ENCODE measurements at places on chromosomes 12 and 14.
A peak's percentile ranks its signal among the peaks of the same experiment; 100 is the strongest.

- no peak for DNase-seq
Observed at GRCh38 chr12:15427913-15428312, 105.6 kb downstream of the PTPRO start.

- no peak for DNase-seq
Observed at GRCh38 chr12:59036973-59037762, 116.9 kb upstream of the LRIG3 start.

- peak; percentile 23 for DNase-seq
Observed at GRCh38 chr14:36069535-36069900, 107.0 kb downstream of the PTCSC3 start.

- no peak for DNase-seq
Observed at GRCh38 chr12:108821407-108822397, 35.7 kb downstream of the SSH1 start.

GRCh38 chr12:98532687-98533304 lies 17.4 kb downstream of the TMPO start:
- no peak for DNase-seq

DNA sequence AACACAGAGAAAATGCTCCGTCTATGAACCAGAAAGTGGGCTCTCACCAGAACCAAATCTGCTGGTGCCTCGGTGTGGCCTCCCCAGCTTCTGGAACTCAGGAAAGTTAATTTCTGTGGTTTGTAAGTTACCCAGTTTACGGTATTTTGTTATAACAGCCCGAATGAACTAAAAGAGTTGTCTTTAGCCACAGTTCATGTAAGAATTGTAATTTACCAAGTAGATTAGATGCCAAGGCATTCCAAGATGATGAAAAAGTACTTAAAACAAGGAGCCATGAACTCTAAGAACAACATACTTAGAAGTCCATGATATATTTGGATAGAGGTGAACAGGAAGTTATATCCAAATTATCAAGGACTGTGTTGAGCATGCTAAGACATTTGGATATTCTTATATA lies 259.9 kb upstream of the GARIN6 start:
- DNase-seq, result no peak

DNA sequence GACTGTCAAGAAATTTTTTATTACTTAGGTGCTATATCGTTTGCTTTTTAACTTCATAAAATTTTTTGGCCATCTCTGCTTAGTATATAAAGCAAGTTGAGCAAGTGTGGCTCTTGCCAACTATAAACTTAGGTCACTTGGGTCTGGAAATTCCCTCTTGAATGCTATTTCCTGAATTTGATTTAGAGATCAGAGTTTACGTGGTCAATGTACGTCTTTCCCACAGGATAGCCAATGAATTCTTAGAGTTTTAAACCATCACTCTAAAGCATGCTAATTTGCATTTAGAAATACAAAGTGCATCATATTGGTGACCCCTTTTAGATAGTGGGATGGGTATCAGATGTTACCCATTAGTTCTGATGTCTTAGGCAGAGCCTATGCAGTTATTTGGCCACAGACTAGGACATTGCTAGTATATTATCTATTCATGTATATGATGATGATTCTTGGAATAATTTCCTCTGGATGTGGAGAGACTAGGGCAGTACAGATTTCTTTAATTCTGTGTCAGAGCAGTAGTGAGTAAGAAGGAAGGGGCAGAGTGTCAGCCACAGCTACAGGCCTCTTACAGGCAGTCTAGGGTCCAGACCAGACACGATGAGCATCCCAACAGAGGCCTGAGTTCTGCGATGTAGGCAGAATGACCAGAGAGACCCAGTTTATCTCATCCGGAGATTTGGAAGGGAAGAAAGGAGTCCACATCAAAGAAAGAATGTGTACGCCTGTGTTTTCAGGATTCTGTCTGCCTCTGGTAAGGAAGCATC lies 30.3 kb downstream of the SCN8A start:
- no peak for DNase-seq

DNA sequence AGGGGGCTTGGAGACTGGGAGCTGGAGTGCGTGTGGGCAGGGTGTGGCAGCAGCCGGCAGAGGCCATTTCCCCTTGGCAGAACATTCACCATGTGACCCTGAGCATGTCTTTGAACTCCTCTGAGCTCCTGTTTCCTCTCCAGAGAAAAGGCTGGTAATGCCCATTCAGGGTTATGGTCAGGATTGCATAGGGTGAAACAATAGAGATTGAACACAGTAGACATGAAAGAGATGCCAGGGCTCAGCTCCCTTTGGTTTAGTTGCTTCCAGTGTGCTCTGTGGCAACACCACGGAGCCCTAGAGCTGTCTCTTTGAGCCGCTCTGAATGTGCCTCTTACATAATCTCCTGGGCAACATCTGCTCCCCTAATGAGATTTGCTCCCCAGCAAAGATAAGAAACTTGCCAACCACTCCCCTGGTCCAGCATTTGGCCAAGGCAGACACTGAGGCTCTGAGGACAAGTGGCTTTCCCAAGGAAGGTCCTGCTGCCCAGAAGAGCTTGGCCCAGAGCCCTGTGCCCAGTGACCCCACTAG lies 4.6 kb downstream of the IFI27 start:
- DNase-seq, result no peak

- no peak for DNase-seq
Observed at GRCh38 chr14:71168564-71169427, 261.5 kb downstream of the PCNX1 start.

GRCh38 chr12:54749191-54749818 lies 101.1 kb upstream of the DCD start:
- DNase-seq, result peak; percentile 62

DNA sequence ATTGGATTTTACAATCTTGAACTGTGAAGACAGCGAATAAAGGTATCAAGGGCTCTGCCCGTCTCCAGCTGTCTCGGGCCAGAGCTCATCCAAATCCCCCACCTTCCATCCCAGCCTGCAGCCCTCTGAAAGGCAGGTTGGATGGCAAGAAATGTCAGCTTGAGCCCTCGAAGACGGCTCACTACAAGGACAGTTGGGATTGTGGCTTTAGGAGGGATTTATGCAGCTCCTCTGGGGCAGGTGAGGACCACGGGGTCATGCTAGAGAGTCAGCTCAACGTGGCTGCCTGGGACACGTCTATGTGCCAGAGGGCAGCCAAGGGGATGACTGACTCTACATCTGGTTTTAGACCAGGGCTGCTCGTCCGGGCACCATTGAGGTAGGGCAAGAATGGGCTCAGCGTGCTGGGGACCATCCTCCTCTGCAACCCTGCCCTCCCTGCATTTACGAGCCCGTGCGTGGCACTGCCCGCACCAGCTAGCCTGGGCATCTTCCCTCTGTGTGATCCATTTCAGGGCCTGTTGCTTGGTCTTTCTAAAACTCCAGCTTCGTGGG lies 16.2 kb downstream of the MVK start:
- no peak for DNase-seq

DNA sequence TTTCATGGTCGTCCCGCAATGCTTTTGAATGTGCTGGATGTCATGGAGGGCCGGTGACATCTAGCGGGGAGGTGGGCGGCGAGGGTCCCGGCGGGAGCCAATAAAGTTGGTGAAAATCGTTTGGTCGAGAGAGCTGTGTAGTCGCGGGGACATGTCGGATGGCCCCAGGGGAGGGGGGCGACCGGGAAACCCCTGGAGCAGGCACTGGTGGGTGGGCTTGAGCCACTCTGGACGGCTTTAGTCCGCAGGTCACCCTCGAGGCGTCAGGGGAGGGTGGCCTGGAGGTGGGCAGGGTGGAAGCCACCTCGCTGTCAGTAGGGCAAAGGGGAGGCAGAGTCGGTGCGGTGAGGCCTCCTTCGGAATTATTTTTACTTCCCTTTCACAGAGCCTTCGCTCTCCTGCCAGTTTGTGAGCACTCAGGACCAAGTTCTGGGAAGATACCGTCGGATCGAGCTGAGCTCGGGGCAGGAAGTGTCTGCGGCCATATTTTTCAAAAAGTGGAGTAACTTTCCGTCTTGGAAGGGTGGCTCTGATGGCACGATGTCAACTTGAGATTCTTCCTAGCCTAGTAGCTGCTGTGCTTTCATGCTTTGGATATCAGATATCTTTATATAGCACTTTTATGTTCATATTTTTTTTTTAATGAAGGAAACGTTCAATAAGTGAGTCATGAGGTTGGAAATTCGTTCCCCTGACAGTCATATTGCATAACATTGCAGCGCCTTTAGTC lies 28.2 kb downstream of the WBP11 start:
- DNase-seq, result peak; percentile 44

- DNase-seq, result no peak
Observed at GRCh38 chr14:22976620-22977433, 5.5 kb downstream of the AJUBA start.

GRCh38 chr12:1204581-1205121 lies 213.6 kb downstream of the ERC1 start:
- no peak for DNase-seq

- DNase-seq, result no peak
Observed at GRCh38 chr14:50510157-50510556, 22.2 kb downstream of the MAP4K5 start.

GRCh38 chr12:111645433-111645832 lies 40.3 kb downstream of the BRAP start:
- DNase-seq, result no peak

- DNase-seq, result no peak
Observed at GRCh38 chr12:5864301-5864700, 80.8 kb downstream of the ANO2 start.

DNA sequence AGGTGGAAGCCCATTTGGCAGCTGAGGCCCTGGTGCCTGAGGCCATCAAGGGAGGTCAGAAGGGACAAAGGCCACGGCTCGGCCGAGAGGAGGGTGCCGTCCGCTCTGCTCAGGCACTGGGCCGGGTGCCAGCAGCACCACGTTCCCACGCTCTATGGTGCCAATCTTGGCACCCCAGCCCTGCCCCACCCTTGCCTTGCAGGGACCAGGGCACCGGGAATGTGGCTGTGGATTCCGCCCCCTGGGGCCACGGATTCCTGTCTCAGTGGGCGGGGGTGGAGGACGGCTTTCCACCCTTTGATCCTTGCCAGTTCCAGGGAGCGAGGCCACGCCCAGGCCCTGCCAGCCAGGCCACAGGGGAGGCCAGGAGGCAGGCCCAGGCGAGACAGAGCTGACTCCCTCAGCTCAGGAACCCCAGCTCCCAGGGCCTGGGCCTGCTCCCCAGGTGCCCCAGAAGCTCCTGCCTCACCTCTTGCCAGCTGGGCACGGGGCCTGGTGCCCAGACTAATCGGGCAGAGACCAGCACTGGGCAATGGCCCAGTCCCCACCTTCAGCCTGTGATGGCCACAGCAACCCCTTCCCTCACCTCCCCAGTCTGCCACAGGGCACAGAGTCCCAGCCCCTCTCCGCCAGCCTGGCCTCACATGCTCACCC lies 26.4 kb upstream of the GPR132 start:
- DNase-seq, result no peak

DNA sequence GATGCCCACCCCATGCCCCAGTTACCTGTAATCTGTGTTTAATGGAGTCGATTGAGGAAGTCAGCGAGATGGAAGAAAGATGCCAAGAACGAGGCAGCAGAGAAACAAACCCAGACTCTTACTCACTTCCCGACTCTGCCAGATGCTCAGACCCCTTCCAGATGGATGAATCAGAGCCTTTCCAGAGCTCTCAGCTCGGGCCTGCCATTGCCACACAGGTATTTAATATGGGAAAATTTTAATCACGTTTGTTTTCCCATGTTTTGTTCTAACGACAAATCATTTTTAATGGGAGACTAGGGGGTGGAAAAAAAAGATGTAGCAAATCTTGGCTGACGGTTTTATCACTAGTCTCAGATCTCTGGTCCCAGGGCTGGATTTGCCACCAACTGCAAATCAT lies 72.5 kb upstream of the SRRM4 start:
- no peak for DNase-seq

DNA sequence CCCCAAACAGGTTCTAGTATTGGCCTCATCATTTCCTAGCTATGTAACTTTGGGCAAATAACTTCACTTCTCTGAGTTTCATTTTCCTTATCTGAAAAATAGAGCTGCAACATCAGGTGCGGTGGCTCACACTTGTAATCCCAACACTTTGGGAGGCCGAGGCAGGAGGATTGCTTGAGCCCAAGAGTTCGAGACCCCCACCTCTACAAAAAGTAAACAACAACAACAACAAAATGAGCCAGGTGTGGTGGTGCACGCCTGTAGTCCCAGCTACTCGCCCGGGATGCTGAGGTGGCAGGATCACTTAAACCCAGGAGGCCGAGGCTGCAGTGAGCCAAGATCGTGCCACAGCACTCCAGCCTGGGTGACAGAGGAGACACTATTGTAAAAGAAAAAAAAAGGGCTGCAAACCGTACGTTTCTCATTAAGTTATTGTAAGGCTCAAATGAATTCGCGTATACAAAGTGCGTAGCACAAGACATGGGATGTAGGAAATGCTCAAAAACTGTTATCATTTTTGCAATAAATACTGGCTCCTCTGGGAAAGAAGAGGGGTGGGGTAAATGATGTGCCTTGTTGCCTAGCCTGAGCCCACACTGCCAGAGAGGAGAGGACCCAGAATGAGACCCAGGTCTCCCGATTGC lies 903 bp downstream of the C12orf76 start:
- no peak for DNase-seq

DNA sequence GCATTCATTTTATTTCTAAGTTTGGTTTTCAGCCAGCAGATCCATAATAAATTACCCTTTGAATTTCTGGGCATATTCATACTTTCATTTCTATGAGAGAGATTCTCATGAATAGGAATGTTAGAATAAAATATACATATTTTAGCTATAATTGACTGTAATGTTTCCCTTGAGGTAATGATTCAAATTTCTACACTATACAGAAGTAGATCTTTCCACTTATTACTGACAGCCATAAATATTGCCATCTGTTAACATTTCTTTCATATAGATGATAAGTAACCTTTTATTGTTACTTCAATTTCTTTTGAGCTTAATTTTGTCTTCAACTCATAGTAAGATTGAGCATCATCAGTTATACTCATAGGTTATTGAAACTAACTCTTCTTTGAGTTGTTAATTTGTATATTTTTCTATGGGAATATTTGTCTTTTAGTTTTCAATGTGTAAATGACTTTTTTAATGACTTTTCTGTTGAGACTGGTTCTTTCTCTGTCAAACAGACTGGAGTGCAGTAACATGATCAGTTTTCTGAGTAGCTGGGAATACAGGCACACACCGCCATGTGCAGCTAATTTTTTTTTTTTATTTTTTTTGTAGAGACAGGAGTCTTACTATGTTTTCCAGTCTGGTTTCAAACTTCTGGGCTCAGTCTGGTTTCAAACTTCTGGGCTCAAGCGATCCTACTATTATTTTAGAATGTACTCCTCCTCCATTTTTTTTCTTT lies 991.6 kb downstream of the SLC6A15 start:
- DNase-seq, result no peak

DNA sequence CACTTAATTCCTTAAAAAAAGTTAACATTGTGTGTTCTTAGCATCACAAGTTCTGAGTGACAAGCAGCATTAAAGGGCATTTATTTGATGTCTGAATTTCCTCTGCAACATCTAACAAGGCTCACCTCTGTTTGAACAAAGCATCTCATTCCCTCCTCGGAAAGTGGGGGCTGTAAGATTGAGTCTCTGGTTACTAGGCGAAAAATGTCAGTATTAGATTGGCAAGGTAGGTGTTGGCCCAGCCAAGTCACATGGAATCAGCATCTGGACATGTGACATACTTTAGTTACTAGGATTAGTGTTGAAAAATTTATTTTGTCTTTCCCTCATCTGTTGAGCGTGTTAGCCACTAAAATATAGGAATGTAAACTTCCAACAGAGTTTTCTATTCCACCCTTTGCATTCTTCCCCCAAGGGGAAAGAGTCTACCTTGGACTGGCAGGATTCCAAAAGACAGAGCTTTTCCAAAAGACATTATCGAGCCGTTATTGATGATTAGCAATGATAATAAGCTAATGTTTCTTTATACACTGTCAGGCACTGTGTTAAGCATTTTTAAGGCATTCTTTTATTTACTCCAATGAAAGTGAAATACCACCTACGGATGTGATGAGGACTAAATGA lies 194.9 kb upstream of the BTG1 start:
- DNase-seq, result no peak

Data from CD4-positive, alpha-beta T cell treated with Interleukin-17A for 4 hours (primary cell).